GDM1 (cell line): ENCODE measurements at places on chromosomes 5 and 9.

GRCh38 chr9:124797343-124798103 lies 20.6 kb downstream of the OLFML2A start:
- no peak for DNase-seq

- DNase-seq = no peak
Observed at GRCh38 chr5:66617991-66618768, 22.0 kb downstream of the MAST4 start.

DNA sequence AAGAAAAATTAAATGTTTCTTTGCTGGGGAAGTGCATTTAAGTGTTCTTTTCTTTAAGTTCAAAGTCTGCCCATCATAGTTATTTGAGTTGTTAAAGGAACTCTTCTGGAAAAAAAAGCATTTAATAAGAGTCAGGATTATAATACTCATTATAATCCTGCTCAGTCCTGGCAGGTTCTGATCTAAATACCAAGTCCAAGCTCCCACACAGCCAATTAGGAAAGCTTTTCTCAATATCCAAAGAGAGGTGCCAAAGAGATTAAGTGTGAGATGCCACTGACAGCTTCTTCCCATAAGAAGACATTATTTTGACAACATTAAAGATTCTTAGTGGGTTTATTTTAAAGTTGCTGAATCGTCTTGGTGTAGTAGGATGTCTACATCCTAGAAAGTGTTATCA lies 235.2 kb upstream of the DAB2 start:
- no peak for DNase-seq

GRCh38 chr5:175479125-175479881 lies 943 bp downstream of the SFXN1 start:
- DNase-seq = no peak

GRCh38 chr5:58156973-58157701 lies 302.7 kb downstream of the PLK2 start:
- DNase-seq = no peak

- DNase-seq = no peak
Observed at GRCh38 chr9:120839146-120839545, 3.6 kb downstream of the PSMD5 start.

DNA sequence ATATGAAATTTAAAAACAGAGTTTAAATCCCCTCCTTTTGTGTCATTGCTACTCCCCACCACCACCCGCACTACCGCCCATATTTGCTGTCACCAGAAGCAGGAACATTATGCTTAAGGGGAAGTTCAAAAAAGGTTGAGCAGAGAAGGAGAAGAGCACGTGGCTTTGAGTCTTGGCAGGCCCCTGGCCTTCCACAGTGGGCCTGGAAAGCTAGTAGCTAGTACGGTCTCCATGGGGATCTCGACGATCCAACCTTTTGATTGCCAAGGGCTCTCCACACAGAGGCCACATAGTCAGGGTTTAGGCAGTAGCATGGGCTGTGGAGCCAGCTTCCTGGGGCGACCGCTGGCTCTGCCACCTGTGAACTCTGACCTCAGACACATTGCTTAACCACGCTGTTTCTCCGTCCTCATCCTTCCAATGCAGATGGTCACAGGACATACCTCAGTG lies 90.1 kb downstream of the GOLPH3 start:
- peak; percentile 20 for DNase-seq

- DNase-seq = no peak
Observed at GRCh38 chr5:7391814-7392692, 3.9 kb upstream of the ADCY2 start.

DNA sequence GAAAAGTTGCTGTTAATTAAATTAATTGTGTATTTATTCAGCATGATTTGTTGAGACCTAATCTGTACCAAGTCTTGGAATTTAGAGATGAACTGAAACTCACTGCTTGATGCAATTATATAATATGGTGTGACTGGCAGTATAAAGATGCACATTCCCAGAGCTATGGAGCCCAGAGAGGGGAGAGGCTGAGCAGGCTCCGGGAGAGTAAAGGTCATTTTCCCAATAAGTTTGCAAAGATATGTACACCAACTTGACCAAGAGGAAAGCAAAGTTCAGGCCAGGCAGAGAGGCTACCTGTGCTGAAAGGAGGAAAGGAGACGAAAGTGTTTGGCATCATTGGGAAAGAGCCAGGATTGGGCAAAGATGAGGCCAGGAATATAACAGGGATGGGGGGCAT lies 271.7 kb upstream of the KLF4 start:
- no peak for DNase-seq

GRCh38 chr5:30638899-30639298 lies 554.6 kb upstream of the CDH6 start:
- DNase-seq = no peak

GRCh38 chr9:136648751-136649150 lies 14.0 kb upstream of the EGFL7 start:
- DNase-seq = peak; percentile 76

GRCh38 chr5:55918087-55919035 lies 67.2 kb downstream of the IL31RA start:
- no peak for DNase-seq

DNA sequence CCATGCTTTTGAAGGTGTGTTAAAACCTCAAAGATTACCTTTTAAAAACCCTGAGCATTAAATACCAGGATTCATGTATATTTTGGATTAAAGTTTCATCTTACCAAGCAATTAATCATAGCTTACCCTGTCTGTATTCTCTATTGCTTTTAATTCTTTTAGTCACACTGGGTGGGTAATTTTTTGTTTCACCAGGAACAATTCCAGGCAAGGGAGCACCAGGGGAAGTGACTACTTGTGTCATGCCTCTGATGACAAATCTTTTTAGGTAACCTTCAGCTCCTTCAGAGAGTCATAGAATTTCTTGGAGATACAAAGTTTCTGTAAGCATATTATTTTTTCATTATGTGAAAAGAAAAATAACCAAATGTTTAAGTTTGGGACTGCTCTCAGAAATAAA lies 33.4 kb upstream of the ANXA1 start:
- DNase-seq = no peak

GRCh38 chr9:108953983-108954574 lies 19.9 kb downstream of the ABITRAM start:
- peak; percentile 2 for DNase-seq

DNA sequence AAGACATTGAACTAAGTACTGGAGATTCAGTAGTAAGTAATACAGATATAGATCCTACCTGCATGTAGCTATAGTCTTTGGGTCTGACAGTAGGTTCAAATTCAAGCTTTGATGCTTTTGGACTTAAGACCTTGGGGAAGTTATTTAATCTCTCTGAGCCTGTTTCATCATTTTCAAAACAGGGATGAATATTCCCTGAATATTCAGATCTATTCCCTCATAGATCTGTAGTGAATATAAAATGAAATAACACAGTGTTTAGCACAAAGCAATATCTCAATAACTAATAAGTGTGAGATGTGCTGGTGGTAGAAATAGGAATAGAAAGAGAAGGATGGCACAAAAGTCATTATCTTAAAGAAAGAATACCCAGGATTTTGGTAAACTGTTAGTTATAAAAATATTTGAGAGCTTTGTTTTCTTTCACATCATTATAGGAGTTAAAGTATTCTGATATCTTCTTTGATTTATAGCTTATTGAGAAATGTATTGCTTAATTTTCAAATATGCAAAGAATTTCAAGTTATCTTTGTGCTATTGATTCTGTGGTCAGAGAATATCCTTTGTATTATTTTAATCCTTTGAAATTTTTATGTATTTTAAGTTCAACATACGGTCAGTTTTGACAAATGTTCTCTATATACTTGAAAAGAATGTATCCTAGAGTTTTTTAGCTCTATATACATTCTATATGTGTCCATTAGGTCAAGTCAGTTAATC lies 11.4 kb upstream of the RANBP3L start:
- DNase-seq = no peak

- no peak for DNase-seq
Observed at GRCh38 chr9:105141146-105141975, 103.1 kb upstream of the SLC44A1 start.

- no peak for DNase-seq
Observed at GRCh38 chr9:2072752-2073405, 57.7 kb downstream of the SMARCA2 start.

GRCh38 chr9:115127191-115127817 lies 9.3 kb upstream of the TNC start:
- DNase-seq = no peak

GRCh38 chr5:57987552-57987951 lies 472.3 kb downstream of the PLK2 start:
- DNase-seq = no peak

DNA sequence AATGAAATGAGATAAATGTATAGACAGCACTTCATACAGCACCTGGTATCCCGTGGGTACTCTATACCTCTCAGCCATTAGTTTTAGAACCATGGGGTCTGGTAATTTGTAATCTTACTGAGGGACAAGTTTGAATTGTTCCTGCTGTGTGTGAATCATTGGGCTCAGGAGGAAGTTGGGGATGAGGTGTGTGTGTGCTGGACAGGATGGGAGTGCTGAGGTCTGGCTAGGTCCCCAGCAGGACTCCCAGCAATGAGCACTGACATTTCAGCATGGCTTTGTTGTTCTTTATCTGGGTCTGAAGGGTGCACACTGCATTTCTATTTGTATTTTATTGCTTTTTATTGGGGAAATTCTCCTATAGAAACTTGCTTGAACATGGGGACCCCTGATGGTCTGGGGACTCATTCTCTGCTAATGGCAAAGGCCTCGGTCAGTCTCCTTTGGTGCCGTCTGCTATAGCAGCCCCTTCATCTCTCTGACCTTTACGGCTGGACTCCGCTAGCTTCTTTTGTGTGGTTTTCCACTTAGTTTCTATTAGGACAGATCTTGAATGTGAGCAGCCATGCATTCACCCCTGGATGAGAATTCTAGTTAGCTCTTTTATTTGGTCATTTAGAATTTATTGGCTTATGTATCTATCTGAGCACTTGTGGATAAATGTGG lies 98.1 kb downstream of the SREK1 start:
- no peak for DNase-seq

GRCh38 chr5:149683964-149684363 lies 46.1 kb upstream of the PPARGC1B start:
- DNase-seq = no peak

- peak; percentile 6 for DNase-seq
Observed at GRCh38 chr5:83430130-83431010, 41.2 kb upstream of the VCAN start.

DNA sequence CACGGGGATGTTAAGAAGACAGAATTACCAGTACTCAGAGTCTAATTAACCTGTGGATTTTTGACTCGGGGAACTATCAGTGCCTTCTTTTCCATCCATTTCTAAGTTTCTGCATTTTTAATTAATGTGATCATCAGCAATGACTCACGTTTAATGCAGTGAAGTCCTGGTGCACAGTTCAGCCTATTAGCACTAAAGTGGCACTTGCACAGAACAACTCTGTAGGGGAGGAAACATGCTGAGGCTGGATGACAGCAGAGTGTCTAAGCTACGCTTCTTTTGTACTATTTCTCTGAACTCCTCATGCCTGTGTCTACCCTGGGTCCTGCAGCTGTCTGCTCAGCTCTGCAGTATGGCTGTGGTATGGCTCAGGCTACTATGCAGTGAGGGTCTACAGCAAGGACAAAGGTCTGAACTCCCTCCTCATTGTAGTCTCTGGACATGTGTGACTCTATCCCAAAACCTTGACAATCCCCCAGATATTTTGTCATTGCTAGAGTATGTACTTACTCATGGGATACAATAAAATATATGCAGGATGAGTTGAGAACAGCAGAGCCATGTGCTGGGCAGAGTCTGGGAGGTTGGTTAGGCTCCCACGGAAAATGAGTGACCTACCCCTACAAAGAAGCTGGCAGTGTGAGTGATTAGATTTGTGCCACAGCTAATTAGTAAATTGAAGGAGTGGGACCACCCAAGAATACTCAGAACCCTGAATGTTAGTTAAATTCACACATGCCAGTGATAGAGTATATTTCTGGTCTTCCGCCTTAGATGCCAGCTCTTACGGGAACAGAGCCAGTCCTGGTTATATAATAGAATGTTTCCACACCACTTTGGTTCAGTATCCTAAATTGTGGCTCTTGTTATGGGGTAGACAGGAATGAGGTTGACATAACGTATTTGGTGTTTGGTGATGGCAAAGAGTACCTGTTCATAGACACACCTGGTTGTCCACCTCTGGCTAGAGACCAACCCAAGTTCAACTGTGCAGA lies 148.0 kb downstream of the GHR start:
- DNase-seq = no peak

- no peak for DNase-seq
Observed at GRCh38 chr9:107155244-107155817, 127.7 kb upstream of the RAD23B start.

DNA sequence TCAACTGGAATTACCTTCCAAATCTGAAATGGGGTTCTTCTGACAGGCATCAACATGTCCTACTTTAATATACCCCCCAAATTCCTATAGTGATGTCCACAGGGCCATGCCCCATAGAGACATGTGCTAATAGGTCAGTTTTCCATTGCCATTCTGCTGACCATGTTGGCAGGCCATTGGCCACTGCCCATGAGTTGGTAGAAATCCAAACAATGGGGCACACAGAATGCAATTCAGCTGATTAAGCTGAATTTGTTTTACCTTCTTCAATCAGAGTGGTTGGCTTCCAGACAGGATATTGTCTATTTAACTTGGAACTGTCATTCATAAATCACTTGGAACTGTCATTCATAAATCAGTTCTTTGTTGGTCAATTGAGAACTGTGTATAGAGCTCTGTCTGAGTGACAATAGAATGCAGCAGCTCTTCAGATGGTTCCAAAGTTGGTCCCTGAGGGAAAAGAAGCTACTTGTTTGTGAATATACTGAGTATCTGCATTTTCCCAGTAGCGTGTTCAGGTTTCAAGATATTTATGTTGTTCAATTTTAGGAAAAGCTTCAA lies 336.9 kb downstream of the DRD1 start:
- no peak for DNase-seq

DNA sequence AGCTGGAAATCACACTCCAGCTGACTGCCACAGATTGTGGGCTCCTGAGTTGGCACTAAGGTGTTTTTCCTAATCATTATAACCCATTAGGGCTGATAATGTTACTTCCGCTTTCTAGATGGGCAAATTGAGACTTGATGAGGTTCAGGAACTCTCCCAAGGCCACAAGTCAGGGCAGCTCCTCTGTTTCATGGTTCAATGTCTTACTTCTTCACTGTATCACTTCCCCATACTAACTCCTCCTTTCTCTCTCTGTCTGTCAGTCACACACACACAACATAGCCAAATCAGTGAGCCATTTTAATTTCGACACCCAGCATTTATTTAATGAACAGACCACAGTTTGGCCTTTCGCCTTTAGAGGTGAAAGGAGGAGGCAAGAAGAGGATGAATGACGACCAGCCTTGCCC lies 17.8 kb upstream of the TRAF1 start:
- DNase-seq = no peak

DNA sequence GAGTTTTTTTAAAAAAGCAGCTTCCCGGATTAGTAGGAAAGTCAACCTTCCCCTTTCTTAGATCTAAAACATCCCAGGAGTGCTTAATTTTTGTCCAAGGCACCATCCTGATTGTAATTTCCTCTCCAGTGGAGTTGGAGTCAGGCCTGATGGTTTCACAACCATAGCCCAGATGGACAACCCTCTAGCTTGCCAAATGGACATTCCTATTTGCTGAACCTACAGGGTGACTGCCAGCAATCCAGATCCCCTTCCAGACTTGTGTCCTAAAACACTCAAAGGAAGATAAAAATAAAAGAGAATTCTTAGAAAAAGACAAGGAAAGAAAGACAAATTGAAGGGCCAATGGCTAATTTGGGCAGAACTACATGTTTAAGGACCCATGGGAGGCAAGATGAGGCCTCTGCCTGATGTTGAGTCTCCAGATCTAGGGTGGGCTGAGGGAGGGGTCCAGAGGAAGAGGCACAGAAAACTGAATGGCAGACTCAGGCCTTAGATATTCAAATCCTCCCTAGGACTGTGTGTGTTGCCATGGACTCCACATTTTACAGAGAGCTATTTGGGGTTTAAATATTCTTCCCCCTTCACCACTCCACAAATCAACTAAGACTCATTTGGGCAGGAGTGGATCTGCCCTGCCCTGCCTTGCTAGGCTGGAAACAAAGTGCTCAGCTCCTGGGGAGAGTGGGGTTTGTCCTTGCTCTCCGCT lies 38.5 kb upstream of the SLC44A1 start:
- no peak for DNase-seq
